ENCODE measurements at places on chromosomes 4 and X.

DNA sequence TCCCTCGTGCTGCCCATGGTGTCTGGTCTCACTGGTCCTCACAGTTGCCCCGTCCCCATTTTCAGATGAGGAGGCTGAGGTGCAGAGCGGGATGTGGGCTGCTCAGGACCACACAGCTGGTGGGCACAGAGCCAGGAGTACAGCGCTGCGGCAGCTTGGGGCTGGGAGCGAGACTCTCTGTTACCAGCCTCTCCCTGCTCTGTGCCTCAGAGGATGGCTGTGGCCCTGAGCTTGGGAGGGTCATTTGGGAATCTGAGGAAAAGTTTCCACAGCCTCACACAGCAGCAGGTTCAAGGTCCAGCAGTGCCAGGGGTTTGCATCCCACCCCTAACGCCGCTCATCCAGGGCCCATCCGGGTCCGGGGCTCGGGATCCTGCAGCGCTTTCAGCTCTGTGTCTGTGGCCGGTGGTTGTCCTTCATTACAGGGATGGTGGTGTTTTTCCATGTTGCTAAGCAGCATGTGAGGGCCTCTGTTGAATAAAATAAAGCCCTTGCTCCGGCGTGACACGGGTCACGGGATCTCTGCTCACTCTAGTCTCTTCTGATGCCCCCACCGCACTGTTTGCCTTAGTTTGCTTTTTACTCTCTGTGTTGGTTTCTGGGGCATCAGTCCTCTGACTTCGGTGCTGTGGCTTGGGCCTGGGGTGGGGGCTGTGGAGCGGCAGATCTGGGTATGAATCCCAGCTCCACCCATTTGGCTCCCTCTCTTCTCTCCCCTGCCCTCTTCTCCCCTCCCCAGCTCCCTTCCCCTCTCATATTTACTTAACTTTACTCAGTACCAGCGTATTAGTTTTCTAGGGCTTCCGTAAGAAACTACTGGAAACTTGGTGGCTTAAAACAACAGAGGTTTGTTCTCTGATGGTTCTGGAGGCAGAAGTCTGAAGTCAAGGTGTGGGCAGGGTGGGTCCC is 6.5 kb downstream of the WFS1 start:
- no peak for DNase-seq

DNA sequence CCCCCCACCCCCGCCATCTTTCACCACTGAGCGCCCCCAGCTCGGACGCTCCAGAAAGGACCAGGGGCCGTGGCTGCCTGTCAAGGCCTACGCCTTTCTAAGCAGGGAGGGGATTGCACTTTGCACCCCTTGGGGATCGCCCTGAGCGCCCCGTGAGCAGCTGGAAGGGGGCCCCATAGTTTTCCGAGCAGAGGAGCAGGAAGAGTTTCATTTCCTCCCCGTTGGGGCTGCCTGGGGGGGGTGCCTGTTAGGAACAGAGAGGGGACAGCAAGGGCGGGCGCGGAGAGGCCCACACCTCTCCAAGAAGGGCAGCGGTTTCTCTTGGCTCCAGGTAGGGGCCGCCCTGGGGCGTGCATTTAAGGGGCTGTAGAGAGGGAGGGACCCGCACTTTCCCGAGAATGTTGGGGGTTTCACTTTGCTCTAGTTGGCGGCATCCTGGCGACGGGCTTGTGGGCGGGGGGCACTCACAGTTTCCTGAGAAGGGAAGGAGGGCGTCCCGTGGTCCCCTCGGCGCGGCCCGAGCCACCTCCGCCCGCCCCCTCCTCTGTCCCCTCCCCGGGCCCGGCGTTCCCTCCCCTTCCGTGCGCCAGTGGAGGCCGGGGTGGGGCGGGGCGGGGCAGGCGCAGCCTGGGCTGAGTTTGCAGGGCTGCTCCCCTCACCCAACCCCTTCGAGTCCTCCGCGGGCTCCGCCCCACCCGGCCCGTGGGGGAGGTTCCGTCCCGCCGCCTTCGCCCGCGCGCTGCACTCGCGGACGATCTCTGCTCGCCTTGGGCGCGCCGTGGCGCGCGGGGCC is 82.3 kb upstream of the CD99 start:
- DNase-seq, result peak; percentile 91

DNA sequence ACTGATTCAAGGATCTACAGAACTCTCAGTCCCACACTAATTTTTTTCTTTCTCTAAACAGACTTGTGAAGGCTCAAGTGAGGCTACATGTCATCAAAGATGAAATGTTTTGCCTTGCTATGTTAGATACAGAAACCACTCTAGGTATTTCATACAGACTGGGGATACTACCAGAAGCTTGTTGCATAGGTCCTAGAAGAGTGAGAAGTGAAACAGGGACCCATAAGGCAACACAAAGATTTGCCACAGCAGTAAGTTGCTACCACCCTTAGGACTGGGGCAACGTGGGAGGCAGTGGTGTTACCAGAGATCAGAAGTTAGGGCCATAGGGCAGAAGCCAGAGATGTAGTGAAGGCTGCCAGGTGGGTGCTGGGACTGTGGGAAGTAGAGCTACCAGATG is 50.7 kb upstream of the MID1IP1 start:
- no peak for DNase-seq

DNA sequence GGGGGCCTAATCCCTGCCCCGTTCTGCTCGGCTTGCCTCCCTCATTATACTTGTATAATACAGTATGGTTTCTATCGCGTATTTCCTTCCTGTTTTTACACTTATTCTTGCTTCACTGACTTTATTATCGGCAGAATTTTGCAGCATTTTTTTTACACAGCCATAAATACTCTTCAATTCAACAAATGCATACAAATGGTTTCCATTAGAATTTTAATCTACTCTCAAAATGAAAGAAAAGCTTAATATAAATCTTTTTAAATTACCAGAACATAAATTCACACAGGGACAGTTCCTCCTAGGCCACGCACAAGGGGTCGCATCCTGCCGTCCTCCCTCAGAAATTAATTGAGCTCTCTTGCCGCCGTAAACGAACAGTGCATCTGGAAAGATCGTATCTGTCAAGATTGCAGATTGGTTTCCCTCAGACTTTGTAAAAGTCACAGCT is 42.9 kb downstream of the DCTD start:
- DNase-seq, result no peak

- no peak for DNase-seq
Observed at GRCh38 chr4:5752376-5753184, 41.6 kb downstream of the EVC start.

DNA sequence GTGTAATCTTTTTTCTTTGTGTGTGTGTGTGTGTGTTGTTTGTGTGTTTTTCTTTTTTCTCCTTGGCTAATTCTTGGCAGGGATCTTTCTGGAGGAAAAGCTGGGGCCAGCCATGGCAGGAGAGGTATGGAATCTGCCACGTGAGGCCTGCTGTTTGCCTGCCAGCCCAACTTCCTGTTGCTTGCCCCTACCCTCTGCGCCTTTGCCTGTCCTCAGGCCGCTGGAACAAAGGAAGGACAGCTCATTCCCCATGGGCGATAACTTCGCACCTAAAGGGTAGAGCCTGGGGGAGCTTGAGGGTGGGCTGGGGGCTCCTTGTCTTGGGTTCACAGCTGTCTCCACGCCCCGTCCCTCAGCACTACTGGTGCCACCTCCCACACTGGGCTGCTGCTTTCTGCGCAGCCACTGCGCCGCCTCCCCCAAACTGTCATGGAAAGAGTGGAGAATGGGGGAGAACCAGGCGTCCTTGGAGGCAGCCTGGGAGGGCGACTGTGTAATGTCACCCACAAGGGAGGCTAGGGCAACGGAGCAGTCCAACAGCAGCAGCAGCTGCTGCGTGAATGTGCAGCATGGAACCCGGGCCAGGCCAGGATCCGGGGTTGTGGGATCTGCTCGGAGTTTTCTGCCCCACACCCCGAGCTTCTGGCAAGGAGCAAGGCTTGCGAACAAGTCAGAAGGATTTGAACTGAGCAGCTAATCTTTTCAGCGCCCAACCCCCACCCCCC is 12.3 kb upstream of the YIPF7 start:
- DNase-seq, result no peak

GRCh38 chr4:169202145-169202699 is 68.5 kb downstream of the SH3RF1 start:
- no peak for DNase-seq

DNA sequence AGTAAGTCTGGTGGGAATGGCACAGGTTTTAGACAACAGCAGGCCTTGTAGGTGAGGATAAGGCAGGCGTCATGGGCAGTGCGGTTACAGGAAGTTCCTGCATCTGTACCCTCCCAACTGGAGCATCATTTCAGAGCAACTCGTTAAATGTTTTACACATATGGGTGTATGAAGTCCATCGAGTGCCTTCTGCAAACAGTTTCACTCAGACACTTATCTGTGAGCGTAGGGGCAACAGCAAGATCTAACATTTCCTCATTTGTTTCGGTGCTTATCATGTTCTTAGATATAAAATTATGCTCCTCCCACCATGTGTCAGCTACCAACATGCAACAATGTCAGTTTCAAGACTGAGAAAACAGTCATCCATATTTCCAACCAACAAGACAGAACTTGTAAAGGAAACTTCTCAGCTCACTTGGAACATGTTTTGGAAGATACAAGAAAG is 69.9 kb downstream of the ELOVL6 start:
- DNase-seq, result no peak

DNA sequence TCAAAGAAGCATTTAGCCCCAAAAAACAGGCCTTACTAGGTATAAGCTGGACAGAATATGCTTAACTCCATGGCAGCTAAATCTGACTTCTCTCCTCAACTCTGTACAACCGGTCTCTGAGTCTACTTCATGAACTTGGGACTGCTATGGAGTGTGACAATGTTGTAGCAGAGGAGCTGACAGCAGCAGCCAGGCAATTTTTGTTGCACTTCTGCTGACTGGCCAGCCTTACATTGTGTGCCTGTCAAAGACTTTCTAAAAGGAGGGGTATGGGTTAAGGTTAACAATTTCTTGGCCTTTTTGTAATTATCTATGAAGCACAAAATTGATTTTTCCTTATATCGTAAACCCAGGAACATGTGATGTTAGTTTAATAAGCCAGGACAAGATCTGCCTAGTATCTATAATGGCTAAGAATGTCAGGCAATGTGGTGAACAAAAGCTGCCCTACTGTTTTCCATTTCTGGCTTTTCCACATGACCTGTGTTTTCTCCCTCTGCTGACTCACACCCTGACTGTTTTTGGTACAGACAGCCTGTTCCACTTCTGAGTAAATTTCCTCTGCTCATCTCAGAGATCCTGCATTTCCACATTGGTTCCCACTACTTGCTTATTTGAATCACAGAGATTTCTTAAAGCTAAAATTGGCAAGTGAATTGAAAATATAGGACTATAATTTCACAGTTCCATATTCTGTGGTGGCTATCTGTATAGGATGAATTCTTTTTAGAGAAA is 9.3 kb downstream of the NOX1 start:
- DNase-seq, result no peak

DNA sequence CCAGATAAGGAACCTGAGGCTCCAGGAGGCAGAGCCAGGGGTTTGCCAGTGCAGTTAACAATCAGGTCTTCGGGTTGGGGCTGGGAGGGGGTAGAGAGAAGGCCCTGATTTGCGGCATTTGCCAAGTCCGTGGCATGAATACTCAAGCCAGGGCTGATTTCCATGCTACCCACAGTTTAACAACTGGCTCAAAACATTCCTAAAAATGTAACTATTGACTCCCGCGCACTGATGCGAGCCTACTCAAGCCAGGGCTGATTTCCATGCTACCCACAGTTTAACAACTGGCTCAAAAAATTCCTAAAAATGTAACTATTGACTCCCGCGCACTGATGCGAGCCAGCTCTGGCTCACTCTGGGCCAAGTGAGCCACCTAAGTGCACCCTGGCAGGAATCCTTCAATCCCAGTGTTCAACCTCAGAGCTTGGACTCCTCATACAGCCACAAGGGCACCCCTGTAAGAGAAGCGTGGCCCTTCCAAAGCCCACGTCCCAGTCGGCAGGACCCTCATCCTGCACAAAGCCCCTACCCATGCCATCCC is 75.6 kb downstream of the PPP2R2C start:
- no peak for DNase-seq

DNA sequence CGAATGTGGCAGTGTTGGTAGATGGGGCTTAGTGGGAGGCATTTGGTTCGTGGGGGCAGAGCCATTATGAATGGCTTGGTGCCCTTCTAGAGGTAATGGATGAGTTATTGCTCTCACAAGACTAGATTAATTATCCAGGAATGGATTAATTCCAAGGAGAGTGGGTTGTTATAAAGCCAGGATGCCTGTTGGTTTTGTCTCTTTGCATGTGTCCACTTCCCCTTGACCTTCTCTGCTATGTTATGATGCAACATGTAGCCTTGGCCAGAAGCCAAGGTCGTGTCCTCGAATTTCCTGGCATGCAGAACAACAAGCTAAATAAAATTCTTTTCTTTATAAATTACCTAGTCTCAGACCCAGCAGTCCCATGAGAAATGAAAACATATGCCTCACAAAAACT is 111.2 kb upstream of the PLS3 start:
- DNase-seq, result no peak

- no peak for DNase-seq
Observed at GRCh38 chr4:128483816-128484215, 196.2 kb upstream of the PGRMC2 start.

GRCh38 chr4:10661047-10661446 is 23.5 kb downstream of the CLNK start:
- no peak for DNase-seq

GRCh38 chr4:71389149-71389827 is 50.5 kb downstream of the SLC4A4 start:
- DNase-seq, result no peak

GRCh38 chrX:149849787-149850186 is 31.2 kb upstream of the MAGEA8 start:
- DNase-seq, result no peak

- no peak for DNase-seq
Observed at GRCh38 chrX:53357799-53358530, 64.5 kb downstream of the SMC1A start.

DNA sequence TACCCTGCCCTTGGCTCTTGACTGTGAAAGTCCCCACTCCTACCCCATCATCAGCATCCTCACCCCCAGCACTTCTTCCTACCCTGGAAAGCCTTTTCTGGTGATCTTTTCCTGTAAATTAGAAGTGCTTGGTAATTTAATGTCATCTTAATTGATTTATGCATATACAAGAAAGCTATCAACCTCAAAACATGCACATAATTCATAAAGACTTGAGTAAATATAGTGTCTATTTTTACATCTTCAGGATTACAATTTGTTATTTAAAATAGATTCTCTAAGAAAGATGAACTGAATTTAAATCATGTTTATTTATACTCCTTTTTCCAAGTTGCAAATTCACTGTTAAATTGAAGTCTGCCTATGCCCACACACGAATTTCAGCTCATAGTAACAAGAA is 36.0 kb upstream of the EXOC1L start:
- no peak for DNase-seq

- no peak for DNase-seq
Observed at GRCh38 chr4:187504974-187505797, 490.4 kb upstream of the ZFP42 start.

GRCh38 chr4:153728660-153729059 is 31.2 kb downstream of the RNF175 start:
- DNase-seq, result no peak
